ENCODE measurements at places on chromosomes 5 and 9. TPM values are rescaled to one million over a fixed set of nuclear protein-coding genes. Genes with fewer than 3 reads are reported as not detected.
A peak's percentile ranks its signal among the peaks of the same experiment; 100 is the strongest.

GRCh38 chr9:6667633-6668280 lies 22.2 kb upstream of the GLDC start:
- no peak for DNase-seq
- peaks cover 11% of the 10 kb centered on the region for H3K27me3 ChIP-seq
- H3K4me1 ChIP-seq, result no peaks in the 10 kb centered on the region
- no peak overlapping the region for H3K4me3 ChIP-seq

GRCh38 chr5:133373121-133373870 lies 239.0 kb downstream of the FSTL4 start:
- H3K27me3 ChIP-seq, result peaks cover 12% of the 10 kb centered on the region
- H3K4me3 ChIP-seq, result no peak overlapping the region
- H3K27ac ChIP-seq, result no peak overlapping the region
- peaks cover 6% of the 10 kb centered on the region for H3K36me3 ChIP-seq

- DNase-seq, result no peak
- no peaks in the 10 kb centered on the region for H3K4me1 ChIP-seq
- peaks cover 11% of the 10 kb centered on the region for H3K27me3 ChIP-seq
- no peaks in the 10 kb centered on the region for H3K36me3 ChIP-seq
Observed at GRCh38 chr5:21918451-21918850, 934.7 kb downstream of the CDH12 start.

GRCh38 chr9:90927496-90927895 lies 125.9 kb downstream of the SYK start:
- no peak for DNase-seq
- H3K4me3 ChIP-seq, result no peak overlapping the region
- H3K27ac ChIP-seq, result no peak overlapping the region
- peaks cover 1% of the 10 kb centered on the region for H3K36me3 ChIP-seq
- H3K27me3 ChIP-seq, result no peaks in the 10 kb centered on the region
- peaks cover 24% of the 10 kb centered on the region for H3K4me1 ChIP-seq

DNA sequence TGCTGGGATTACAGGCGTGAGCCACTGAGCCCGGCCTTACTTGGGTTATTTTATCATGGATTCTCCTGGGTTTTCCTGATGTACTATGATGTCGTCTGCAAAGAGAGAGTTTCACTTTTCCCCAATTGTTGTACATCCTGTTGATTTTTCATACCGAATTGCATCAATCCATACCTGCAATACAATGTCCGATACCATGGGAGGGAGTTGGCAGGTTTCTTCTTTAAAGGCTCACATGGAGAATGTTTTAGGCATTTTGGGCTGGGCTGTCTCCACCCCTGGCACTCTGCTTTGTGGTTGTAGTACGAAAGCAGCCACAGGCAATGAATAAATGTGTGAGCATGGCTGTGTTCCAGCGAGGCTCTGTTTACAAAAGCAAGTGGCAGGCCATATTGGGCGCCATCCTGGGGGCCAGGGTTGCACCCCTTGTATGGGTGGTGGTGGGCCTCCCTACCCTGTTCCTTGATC lies 35.1 kb upstream of the EXOC3 start:
- no peak overlapping the region for H3K27ac ChIP-seq
- DNase-seq, result peak; percentile 39
- peaks cover 3% of the 10 kb centered on the region for H3K4me1 ChIP-seq
- H3K36me3 ChIP-seq, result peaks cover 8% of the 10 kb centered on the region
- no peak overlapping the region for H3K4me3 ChIP-seq

GRCh38 chr5:126811515-126812198 lies 34.7 kb downstream of the LMNB1 start:
- no peak overlapping the region for H3K27ac ChIP-seq
- no peaks in the 10 kb centered on the region for H3K36me3 ChIP-seq
- H3K27me3 ChIP-seq, result no peaks in the 10 kb centered on the region
- H3K4me3 ChIP-seq, result no peak overlapping the region
- peaks cover 7% of the 10 kb centered on the region for H3K4me1 ChIP-seq
- no peak for DNase-seq

The IFNK gene
- total RNA-seq, result not detected

GRCh38 chr9:98191181-98191608 lies 1.2 kb downstream of the CORO2A start:
- H3K27ac ChIP-seq, result no peak overlapping the region
- DNase-seq, result peak; percentile 51
- peaks cover 28% of the 10 kb centered on the region for H3K4me1 ChIP-seq

Data from chondrocyte (in vitro differentiated cells).